ENCODE measurements at places on chromosomes 4 and X.
A peak's percentile ranks its signal among the peaks of the same experiment; 100 is the strongest.

DNA sequence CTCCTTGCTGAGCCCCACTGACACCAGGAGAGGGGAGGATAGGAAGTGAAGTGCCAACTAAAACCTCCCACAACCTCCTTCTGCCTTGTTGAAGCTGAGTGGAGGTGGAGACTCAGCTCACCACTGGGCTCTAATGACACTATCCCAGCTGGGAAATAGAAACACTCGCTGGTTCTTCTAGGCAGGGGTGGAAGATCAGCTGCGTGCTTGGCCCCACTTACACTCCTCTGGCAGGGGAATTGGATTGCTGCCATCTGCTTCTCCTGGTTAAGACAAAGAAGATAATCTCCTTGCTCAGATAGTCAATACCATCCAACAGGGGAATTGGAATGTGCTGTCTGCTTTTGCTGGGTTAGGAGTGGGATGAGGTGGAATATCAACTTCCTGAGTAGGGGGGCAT, 392.5 kb downstream of the ZNF674 start:
- no peak for DNase-seq

DNA sequence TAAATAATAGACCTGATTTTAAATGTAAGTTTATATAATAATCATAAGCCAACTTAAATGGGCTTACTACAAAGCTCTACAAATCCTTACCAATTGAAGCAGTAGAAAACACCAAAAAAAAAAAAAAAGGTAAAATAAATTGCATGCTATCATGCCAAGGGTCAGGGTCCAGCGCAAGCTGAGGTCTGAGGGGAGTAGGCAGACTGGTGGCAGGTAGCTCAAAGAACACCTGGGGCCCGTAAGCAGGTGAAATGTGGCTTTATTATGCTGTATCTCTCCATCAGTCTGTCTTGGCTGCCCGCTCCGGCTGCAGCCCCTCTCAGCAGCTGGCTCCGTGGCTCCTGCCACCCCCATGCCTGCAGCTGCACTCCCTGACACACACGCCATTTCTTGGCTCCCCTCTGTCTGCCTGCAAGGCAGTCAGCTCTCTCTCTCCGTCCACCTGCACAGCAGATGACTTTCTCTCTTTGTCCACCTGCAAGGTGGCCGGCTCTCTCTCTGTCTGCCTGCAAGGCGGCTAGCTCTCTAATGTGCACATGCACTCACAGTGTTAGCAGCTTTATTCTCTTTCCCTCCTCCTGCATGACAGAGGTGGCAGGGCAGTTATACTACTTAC, 209.4 kb upstream of the UGT8 start:
- no peak for DNase-seq

GRCh38 chrX:102155806-102156179, at the start of gene BEX5:
Gene BEX5, minus strand, starts transcription at chrX:102155977. Its CDS starts 1,712 bp downstream, at chrX:102154265.
- DNase-seq = peak; percentile 9

DNA sequence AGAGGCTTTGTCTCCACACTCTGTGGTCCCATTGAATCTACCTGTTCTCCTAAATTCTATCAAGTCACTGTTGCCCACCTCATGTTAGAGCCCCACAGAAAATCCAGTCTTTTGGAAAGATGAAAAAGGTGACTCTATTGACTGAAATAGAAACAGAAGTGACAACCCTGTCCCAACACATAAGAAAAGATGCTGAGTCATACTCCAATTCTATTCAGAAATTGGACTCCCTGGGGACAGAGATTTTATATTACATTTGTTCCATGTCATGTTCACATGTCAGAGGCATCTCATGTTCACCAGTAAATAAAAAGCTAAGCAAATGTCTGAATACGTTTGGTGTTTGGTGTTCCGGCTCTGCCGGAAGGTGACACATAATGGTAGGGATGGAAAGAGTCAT, 2.9 kb upstream of the GRPR start:
- no peak for DNase-seq

DNA sequence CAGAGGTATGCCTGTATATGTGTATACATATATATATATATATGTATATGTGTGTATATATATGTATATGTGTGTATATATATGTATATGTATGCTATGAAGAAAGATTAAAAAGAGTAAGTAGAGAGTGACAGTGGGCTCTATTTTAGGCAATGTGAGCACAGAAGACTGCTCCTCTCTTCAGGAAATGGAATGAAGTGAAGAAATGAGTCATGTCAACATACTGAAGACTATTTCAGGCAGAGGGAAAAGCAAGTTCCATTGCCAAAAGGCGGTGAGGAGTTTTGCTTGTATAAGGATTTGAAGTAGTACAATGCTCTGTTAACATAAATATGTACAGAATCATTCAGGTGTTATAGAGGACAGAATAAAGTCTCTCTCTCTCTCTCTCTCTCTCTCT, 773.2 kb upstream of the FTHL17 start:
- no peak for DNase-seq

DNA sequence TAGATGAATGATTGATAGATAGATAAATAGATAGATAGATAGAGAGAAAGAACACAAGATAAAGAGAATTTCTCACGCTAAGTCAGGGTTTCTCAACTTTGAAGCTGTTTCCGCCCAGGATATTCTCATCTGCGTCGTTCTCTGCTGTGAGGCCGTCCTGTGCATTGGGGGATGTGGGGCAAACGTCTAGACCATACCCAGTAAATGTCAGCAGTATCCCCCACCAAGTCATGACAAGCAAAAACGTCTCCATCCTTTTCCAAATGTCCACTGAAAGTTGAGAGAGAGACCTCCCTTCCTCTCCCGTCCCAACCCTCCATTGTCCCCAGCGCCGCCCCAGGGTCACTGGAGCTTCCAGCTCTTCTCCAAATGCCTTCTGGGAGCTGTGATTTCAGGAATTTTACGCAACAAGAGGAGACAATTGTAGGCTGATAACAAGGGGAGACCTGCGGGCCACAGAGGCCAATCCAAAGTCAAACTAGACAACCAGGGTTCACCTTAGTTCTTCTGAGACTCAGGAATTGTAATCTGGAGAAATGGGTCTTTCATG, 8.9 kb upstream of the CRLF2 start:
- DNase-seq = no peak

GRCh38 chr4:1151541-1151940, 20.8 kb downstream of the SPON2 start:
- DNase-seq = no peak

GRCh38 chr4:68592673-68593072, 16.6 kb upstream of the UGT2B17 start:
- no peak for DNase-seq

DNA sequence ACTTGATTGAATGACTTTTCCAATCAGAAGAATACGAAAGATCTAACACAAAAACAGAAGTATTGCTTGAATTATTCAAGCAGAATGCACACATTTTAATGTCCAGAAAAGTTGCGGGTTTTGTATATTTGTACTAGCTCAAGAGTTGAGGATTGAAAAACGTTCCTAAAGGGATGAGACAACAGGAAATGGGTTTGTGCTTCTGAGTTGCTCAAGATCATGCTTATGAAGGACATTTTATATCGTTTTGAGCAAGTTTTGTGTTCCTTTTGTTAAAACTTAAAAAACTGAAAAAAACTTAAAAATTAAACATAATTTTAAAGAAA, 353 bp upstream of the SMIM10 start:
- DNase-seq = no peak

DNA sequence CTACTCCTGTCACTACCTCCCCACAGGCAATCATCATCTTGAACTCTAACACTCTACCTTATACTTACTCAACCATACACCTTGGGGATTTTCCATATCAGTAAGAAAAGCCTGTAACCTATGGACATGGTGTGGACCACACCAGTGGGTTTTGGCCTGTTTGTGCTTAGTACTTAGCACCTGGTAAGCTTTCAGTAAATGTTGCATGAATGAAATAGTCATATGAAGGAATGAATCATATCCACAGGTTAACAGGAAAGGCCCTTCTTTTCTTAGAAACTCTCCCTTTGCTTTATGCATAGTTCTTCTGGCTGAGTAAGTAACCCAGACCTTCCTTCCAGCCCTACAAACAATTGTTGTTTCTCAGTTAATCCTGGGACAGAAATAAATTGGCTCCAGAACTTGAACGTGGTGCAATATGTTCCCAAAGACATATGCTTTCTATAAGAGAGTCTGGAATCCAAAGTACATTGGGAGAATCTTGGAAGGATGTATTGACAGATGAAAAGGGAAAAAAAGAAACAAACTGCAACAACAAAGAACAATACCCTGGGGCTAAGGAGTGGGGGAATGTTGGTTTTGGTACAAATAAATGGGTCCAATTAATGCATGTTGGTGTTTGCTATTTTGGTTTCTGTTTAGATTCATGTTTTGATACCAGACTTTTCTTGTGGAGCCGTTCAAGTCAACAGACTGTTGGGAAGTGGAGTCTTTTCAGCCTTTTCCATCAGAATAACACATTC, 27.8 kb downstream of the RASL11B start:
- DNase-seq = no peak

- no peak for DNase-seq
Measured at GRCh38 chr4:1383728-1384591, 22.3 kb downstream of the NKX1-1 start.

All from activated CD4-positive, alpha-beta T cell treated with anti-CD3 and anti-CD28 coated beads, Interleukin-2, amount 50 U/mL, for 24 hours (primary cell).